ENCODE measurements at places on chromosomes 1 and 21.

- no peak for DNase-seq
Observed at GRCh38 chr1:201080135-201080534, 32.1 kb downstream of the CACNA1S start.

- peak; percentile 81 for DNase-seq
Observed at GRCh38 chr1:182786223-182786994, 3.2 kb upstream of the NPL start.

DNA sequence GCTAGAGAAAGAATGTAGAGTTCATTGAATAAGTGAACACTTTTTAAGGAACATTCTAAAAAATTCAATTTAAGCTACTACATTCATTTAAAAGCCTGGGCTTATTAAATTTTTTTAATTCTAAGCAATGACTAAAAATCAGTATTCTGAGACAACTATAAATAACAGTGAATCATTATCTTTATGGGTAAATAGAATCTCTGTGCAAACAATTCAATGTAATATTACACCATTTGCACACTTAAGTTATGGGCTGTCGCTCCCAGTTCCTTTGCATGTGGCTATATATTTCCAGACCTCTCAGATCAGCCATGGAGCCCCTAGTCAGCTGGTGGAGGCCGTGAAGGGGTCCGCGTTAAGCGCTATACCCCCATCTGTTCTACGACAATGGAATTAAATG lies 65.1 kb downstream of the KCNK1 start:
- DNase-seq, result no peak

GRCh38 chr1:202627841-202628565 lies 82.3 kb downstream of the SYT2 start:
- DNase-seq, result no peak

DNA sequence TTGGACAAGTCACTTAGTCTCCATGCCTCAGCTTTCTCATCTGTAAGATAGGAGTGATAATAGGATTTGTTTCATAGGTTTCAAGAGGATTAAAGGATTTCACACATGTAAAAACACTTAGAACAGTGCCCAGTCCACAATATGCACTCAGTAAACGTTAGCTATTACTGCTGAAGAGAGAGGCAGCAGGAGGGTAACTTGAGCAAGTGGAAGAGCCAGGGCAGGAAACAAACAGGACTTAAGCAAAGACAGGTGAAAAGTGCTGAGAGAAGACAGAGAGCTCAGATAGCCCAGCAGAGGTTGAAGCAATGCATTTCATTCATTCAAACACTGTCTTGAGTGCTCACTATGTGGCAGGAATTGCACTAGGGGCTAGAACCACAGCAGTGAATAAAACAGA lies 21.1 kb upstream of the H3-3A start:
- DNase-seq, result no peak

DNA sequence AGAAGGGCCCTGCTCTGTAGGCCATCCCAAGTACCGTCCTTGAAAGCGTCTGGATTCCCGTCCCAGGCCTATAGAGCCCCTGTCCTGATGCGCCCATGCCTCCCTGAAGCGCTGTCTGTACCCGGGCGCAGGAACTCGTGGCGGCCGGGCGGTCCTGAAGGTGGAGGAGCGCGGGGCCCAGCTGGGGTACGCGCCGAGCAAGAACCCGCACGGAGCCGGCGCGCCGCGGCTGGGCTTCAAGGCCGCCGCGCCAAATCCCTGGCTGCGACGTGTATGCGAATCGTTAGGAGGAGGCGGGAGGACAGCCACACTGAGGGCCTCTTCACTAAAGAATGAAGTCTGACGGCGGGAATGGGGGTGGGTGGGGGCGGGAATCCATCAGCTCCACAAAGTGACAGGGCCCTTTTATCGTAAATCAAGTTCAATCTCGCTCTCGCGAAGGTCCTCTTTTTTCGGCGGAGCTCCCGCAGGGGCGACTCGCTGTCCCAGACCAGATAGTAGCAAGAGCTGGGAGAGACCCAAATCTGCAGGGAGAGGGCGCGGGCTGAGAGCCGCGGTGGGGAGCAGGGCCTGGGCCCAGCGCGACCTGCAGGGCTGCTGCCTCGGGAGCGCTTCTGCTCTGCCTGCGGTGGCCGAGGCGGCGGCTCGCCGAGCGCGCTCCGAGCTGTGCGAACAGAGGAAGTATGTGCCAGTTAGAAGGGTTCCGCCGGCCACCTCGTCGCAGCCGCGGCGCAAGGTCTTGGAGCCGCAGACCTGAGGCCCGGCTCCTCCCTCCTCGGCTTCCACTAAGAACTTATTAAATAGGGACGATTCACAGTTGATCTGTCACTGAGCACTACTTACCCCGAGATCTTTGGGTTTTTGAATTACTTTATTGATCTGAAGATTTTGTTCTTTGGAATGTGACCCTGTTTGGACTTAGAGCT lies 10.4 kb downstream of the BARHL2 start:
- DNase-seq, result peak; percentile 74

DNA sequence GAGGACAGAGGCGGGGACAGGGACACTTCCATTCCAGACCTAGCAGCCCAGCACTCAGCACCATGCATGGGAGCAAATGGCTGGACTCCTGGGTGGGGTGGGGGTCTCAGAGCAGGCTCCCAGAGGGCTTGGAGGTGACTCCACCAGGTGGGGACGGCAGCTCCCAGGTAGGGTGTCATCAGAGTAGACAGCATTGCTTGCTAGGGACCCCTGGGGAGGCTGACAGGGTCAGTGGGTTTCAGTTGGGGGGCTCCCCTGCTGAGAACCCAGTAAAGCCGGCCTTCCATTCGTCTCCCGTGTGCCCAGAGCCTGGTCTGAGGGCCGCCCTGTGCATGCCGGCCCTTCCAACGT lies 4.8 kb upstream of the GJC2 start:
- DNase-seq, result no peak

GRCh38 chr1:219188331-219188803 lies 14.7 kb downstream of the LYPLAL1 start:
- no peak for DNase-seq

DNA sequence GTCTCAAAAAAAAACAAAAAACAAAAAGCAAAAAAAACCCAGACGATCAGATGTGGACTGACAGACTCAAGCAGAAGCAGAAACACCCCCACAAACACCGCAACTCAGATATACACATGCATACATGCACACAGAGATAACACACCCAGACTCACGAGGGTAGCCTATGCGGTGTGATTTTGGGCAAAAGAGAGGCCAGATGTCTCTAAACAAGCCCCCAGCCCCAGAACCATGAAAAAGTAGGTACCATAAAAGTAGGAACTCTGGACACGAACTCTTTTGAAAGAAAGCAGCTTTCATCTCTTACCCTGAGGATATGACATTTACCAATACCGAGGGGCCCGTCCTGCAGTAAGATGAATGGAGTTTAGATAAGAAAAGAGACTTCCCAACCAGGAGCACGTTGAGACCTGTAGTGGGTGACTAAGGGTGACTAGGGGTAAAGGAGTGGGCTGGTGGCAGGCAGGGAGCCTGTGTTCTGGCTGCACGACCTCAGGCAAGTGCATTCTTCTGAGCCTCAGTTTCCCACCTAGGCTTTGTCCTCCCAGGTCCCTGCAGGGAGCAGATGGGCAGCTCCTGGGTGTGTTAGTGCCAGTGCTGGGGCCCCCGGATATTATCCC lies 1.5 kb upstream of the TINAGL1 start:
- no peak for DNase-seq

DNA sequence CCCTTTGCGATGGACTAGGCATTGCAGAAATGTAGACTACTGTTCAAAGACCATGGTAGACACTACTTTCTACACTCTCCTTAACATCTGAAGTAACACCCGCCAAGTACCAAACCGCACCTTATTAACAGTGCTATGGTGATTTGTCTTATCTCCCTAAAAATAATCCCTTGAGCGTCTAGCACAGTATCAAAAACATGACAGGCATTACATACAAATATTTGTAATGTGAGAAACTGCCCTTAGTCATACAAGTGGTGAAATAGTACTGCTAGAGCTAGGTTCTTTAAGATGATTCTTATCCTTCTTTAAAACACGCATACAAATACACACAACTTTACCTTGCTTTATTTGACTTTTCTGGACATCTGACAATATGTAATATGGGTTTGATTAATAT lies 27.2 kb downstream of the PUM1 start:
- DNase-seq, result no peak

GRCh38 chr21:45262616-45263015 lies 25.1 kb downstream of the POFUT2 start:
- peak; percentile 15 for DNase-seq

DNA sequence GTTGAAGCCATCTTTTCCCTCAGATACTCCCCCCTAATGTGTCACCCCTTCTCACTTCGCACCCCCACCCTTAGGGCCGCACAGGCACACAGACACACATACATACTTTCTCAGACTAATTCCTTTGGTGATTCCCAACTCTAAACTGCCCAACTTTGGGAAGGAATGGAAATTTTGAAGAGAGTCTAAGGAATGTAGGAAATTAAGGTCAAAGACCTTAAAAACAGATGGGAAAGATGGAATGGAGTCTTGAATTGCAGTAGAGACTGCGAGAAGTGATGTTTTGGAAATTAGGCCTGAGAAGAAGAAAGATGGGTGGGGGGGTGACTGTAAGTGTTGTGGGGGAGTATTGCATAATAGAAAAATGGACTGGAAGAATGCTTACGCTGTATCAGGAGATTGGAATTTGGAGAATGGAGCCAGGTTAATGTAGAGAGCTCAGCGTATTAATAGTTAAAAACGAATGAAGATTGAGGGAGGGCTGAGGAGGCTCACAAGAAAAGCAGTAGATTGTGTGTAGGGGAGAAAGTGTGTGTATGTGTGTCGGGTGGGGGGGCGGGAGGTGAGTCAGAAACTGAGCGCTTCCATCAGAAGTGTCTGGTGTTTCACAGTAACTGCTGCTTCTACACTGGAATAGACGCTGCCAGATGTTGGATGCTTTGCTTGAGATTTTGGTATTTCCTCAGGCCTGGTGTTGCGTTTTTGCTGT lies 1.7 kb downstream of the PIP5K1A start:
- no peak for DNase-seq

DNA sequence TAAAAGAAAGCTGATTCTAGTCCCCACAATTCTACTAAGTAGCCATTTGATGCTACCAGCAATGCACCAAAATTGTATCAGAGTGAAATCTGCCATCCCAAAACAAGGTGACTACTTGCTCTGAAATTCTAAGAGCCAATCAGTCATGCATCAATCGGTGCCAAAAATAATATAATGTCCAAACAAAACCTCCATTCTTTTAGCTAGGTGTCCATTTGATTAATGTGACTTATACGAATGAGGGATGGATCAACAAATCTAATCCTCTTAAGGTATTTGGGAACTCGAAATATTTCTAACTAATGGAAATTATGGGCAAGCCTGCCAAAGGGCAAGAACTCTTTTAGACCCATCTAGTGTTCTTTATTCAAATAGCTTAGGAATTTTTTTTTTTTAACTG lies 66.4 kb upstream of the NEK2 start:
- no peak for DNase-seq

DNA sequence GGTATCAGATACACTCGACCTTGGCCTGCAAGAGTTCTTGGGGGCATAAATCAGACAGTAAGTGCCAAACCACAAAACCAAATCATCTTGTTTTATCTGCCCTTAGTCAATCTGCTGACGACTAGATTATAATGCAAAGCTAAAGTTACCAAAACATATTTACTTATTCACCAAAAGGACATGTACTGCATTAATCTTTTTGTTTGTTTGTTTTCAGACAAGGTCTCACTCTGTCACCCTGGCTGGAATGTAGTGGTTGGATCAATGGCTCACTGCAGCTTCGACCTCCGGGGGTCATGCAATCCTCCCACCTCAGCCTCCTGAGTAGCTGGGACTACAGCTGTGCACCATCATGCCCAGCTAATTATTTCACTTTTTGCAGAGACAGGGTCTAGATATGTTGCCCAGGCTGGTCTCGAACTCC lies 114.7 kb downstream of the APP start:
- no peak for DNase-seq

GRCh38 chr1:210132582-210132981 lies 100.0 kb upstream of the SERTAD4 start:
- DNase-seq, result no peak

GRCh38 chr1:230061801-230062200 lies 5.2 kb upstream of the GALNT2 start:
- DNase-seq, result no peak

DNA sequence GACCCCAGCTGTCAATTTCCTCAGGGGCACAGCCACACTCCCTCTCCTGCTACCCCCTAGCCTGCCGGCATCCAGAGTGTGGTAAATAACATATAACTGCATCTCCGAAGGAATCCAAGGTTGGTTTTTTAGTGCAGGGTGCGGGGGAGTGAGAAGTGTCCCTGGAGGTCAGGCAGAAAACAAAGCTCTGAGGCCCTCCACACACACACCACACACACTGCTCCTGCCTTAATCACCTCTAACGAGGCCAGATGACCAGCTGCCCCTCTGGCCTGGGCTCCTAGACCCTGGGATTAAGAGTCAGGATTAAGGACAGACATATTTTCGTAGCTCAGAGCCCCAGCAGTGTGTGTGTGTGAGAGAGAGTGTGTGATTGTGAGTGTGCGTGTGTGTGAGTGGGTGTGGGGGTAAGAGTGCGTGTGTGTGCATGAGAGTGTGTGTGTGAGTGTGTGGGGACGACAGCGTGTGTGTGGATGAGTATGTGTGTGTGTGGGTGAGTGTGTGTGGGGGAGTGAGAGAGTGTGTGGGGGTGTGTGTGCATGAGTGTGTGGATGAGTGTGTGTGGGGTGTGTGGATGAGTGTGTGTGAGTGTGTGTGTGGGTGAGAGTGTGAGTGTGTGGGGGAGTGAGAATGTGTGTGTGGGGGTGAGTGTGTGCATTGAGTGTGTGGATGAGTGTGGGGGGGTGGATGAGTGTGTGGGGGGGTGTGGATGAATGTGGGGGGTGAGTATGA lies 14.6 kb downstream of the SDC3 start:
- no peak for DNase-seq

- DNase-seq, result no peak
Observed at GRCh38 chr1:211705467-211706091, 30.2 kb upstream of the NEK2 start.

Measured in H9 (cell line).